Stimulated activated CD4-positive, alpha-beta T cell treated with anti-CD3 and anti-CD28 coated beads, Interleukin-4, amount 100 ng/mL, for 24 hours (primary cell): ENCODE measurements at places on chromosomes 6 and 20.

DNA sequence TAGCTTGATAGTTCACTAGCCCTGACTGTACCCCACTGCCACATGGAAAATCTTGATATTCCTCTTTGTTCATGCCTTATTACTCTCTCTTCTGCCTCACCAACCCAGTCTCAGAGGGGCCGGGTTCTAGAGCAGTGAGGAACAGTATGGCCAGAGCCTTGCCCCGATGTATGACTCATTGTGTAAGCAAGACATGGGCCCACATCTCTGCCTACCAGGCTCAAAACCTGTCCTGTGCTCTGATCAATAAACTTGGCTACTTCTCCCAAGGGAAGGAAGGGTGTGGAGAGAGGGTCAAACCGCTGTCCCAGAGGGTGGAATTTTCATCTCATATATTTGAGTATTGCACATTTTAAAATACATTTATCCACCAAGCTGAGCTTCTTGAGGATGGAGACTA, 91.7 kb downstream of the DNAH8 start:
- no peak for DNase-seq

DNA sequence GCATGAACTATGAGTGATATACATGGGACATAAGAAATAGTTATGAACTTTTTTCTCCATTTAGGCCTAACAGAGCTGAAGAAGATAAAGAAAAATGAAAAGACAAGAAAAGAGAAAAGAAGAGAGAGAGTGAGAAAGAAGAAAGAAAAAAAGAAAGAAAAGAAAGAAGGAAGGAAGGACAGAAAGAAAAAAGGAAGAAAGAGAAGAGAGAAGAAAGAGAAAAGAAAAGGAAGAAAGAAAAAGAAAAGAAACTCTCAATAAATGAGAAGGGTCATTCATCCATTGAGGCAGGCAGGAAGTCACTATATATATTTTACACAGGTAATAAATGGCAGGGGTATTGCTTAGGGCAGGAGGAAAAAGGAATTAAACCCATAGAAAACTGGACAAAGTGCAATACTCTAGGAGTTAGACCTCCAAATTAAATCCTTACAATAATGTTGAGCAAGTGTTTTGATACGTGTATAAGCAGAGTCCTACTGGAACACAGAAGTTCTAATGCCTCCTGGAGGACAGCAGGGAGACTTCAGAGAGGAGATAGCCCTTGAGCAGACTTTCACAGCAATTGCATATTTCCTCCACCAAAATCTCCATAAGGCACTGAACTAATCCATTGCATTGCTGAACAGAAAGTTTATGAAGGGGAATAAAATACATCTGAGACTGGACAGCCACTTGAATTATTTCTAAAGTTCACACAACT, 86.4 kb upstream of the TENT5A start:
- no peak for DNase-seq

DNA sequence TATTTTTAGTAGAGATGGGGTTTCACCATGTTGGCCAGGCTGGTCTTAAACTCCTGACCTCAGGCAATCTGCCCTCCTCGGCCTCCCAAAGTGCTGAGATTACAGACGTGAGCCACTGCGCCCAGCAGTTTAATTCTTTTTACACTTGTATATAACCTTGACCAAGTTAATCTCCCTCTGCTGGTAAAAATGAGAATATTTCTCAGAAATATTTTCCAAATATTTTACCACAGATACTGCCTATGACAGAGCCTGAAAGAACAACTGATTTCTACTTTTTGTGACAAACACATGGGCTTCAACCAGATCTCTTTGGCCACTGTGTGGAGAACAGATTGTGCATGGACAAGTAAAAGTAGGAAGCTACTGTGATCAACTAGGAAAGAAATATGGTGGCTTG, 21.2 kb upstream of the NHSL1 start:
- DNase-seq = no peak

GRCh38 chr20:1287306-1287705, 21.2 kb downstream of the SNPH start:
- DNase-seq = no peak

DNA sequence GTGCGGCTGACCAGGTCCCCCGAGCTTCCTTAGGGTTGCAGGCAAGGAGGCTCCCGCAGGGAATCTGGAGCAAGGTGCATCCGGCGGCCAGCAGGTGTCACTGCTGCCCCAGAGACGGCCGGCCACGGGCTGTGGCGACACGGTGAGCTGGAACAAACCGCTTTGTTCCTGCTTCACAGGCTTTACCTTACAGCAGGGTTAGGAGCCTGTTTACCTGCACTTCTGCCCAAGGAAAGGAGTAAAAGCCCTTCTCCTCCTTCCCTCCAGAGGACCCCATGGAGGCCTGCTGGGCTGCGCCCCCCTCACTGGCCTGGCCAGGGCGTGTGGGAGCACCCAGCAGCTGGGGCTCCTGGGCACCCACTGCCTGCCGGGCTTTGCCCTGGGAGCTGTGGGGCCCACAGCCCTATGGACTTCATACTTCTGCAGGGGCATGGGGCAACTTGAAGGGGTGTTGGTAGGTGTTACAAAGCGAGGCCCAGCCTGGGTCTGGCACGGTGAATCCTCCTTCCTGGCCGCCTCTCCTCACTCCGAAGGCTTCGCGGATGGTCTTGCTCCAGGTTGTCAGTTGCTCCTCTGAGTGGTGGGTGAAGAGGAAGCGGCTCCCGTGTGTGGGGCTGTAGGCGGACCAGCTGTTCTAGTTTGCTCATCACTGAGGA, 88.4 kb downstream of the CDC5L start:
- DNase-seq = peak; percentile 73

GRCh38 chr20:53409447-53409717, 184.3 kb downstream of the ZNF217 start:
- DNase-seq = no peak

DNA sequence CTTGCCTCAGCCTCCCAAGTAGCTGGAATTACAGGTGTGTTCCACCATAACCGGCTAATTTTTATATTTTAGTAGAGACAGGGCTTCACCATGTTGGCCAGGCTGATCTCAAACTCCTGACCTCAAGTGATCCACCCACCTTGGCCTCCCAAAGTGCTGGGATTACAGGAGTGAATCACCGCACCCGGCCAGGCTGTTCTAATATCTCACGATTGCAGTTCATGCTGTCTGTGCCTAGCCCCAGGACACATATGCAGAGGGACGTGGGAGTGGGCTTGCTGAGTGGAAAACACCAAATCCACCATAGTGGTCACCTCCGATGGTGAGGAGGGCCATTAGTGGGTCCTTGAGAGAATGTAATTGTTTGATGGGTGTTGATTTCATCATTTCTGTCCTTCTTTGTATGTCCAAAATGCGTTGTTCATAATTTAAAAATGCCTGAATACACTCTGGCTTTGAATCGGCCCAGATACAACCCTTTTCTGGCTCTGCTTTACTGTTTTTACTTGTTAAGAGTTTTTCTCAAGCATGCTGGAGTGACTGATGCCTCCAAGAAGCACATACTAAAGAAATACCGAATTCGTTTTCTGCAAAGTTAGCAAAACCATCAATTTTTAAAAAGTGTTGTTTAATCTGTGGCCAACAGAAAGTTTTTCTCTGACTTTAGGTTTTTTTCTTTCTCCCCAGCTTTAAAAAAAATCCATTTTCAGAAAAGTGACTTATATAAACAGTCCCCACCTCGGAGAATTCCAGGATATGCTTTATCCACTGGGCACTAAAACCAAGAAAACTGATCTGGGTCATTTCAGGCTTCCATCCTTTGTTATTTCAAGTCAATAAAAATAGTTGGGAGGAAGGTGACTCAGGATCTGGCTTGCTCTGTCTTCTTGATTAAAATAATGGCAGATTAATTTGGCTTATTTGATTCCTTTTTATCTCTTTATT, 18.8 kb upstream of the RALGAPA2 start:
- DNase-seq = no peak

DNA sequence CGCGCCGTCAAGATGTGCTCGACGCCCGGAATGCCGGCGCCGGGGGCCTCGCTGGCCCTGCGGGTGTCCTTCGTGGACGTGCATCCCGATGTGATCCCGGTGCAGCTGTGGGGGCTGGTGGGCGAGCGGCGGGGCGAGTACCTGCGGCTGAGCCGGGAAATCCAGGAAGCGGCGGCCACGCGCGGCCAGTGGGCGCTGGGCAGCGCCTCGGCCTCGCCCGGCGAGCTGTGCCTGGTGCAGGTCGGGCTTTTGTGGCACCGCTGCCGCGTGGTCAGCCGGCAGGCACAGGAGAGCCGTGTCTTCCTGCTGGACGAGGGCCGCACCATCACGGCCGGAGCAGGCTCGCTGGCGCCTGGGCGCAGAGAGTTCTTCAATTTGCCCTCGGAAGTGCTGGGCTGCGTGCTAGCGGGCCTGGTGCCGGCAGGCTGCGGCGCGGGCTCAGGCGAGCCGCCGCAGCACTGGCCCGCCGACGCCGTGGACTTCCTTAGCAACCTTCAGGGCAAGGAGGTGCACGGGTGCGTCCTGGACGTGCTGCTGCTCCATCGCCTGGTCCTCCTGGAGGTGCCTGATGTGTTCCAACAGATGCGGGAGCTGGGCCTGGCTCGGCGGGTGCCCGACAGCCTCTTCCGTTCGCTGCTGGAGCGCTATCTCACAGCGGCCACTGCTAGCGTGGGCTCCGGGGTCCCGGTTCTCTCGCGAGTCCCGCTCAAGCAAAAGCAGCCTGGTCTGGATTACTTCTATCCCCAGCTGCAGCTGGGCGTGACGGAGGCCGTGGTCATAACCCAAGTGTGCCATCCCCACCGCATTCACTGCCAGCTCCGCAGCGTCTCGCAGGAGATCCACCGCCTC, 656 bp downstream of the TDRD6 start:
- DNase-seq = no peak

DNA sequence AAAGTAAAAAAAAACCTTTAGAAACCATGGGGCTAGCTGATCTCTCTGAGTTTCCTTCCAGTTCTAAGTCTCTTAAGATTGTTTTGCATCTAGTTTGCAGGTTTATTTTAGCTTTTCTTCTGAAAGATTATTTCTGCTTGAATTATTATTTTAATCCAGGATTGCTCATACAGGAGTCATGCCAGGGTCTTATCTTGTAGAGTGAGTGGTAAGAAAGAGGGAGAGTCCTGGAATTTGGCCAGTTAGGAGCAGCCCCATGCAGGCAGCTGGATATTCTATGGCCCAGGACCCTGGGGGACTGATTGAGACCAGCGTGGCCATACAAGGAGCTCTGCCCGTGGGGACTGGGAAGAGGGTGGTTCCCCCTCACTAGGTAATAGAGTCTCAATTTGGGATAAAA, 178.9 kb upstream of the HEY2 start:
- DNase-seq = no peak

DNA sequence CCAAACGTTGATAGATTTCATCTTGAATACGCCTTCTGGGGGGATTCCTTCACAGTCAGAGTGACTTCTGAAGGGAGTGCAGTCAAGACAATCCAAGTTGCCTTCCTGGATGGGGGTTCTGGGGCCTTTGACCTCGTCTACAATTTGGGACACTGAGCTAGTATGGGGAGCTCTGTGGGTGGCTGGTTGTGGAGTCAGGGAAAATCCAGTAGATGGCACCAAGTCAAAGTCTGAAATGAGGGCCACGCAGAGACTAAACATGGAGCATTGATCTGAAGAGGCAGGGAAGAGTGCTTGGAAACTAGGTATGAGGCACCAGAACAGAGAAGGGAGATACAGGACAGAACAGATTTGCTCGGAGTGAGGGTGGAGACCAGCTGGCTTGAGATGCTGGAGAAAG, 43.6 kb upstream of the CCN6 start:
- DNase-seq = no peak
